ENCODE measurements at places on chromosomes 16 and 17.

- DNase-seq: no peak
These were observed 2.7 kb upstream of the SPAG7 start for GRCh38 chr17:4970273-4970672.

DNA sequence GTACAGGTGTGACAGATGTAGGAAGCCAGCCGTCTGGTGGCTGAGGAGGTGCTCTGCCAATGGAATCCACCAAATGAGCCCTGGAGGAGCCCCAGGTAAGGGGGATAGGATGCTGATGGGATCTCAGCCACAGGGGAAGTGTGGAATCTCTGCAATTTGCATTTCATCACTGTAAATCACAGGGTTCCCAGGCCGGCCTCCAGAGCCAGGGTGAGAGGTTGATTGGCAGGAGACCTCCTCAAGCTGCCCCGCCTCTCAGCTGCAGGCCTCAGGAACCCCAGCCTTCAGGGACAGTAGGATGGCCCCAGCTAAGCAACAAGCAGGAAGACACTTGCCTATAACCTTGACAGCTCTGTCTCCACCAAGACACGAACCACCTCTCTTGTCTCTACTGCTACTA is 39.4 kb downstream of the RTN4RL1 start:
- no peak for DNase-seq

- DNase-seq: no peak
These were observed at the start of gene BICDL2 for GRCh38 chr16:3036726-3037315. Gene BICDL2 (minus strand): TSS chr16:3036944. CDS start chr16:3035496, 1,448 bp downstream.

DNA sequence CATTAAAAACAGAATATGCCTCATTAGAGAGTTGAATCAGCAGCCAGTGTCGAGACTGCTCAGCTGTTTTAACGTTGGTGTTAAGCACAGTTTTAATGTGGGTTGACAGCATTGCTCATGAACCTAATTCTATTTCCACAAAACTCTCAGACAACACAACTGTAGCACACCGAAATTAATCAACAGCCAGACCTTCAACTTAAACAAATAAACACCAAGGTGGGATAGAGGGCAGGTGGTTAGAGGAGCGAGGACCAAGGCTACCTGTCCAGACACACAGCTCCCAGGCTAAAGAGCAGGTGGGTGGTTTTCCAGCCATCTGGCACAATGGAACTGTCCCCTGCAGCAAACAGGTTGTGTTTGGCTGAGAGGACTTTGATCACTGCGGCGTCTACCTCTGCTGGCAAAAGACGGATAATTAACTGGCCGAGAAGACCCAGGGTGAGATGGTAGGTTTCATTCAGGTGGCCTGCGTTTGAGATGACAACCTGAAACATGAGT is 69.6 kb upstream of the ATP2A3 start:
- no peak for DNase-seq

DNA sequence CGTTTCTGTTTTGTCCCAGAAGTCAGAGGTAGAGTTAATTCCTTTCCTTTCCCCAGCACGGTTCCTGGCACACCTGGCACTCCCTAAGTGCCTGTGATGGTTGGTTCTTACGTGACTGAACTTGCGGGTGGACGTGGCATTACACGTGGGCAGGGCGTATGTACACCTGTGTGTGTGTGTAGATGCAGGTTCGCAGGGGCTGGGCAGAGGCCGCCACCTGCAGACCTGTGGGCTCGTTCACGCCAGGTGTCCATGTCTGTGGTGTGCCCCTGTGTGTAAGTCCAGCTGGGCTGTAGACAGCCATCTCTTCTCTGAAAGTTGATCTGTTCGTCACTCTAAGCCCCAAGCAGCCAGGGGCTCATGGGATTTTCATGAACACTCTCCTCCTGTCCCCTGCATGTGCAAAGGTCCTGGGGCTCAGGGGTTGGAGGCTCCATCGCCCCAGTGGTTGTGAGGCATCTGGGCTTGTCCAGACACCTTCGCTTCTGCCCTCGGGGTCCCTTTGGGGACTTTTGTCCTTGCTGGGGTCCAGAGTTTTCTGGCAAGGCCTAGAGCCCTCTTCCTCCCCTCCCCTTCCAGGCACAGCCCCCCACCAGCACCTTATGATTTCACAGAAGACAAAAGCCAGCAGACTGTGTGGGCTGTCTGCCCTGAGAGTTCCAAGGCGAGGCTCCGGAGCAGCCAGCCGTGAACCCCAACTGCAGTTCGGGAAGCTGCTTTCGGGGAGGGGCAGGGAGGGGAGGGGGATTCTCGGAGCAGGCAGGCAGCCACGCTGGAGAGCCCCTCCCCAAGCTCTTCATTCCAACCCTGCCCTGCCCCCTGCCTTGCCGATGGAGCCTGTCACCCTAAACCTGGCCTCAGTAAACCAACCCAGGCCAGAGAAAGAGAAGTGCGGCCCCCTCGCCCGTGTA is 5.4 kb upstream of the FSCN2 start:
- DNase-seq: no peak

DNA sequence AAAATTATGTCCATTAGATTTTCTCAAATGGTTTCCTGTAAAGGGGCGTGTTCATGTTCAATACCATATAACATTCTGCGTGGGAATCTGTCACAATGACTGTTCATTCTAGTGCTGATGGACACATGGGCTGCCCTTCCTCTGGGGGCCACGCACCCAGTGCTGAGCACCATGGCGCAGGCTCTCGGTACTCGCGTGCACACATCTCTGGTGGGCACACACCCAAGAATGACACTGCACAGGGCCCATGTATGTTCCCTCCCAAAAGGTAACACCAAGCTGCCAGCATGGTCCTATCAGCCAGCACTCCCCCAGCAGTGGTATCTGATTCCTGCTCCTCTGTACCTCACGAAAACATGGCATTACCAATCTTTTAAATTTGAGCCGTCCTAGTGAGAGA is 13.7 kb downstream of the B9D1 start:
- DNase-seq: no peak

- DNase-seq: no peak
These were observed 23.6 kb downstream of the CIBAR2 start for GRCh38 chr16:85088570-85089199.

DNA sequence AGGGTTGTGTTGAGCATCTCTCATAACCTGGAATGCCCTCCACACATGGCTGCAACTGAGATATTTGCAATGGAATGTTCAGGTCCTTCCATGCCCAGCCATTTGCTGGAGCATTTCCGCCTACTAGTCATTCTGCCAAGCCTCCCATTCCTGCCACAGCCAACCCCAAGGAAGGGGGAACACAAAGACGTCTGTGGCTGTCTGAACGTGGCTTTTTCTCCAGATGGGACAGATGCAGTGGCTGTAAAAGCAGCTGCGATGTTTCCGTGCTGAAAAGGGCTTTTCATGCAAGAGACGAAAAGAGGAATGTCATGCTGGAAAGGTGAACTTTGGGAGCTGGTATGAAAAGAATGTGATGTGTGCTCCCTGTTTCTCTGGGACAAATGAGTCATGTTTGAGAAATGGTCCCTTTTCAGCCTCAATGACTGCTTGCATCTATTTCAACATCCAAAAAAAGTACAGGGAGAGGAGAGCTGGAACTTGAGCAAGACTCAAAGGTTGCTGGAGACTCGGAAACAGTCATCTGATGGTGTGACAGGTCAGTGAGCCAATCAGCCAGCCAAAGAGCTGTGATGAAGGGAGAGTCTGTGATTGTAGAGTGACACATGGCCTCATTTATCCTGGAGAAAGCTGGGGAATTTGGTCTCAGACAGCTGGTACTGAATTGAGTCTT is 208.9 kb downstream of the SHISA9 start:
- DNase-seq: no peak

- no peak for DNase-seq
These were observed 25.3 kb downstream of the KLHDC4 start for GRCh38 chr16:87740441-87740840.

DNA sequence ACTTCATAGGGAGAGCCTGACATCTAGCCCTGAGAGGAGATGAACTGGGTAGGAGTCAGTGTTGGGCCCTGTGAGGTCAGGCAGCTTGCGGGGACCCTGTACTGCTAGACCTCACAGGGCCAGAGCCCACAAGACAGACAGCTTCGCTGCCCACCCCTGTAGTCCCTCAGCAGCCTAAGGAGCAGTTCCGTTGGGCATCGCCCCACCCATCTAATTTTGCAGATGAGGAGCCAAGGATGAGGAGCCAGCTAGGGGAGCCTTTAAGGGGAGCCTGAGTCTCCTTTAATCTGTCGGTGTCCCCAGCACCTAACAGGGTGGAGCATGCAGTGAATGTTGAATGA is 755 bp upstream of the TUFM start:
- no peak for DNase-seq

- DNase-seq: no peak
These were observed 1.8 kb downstream of the KIAA0513 start for GRCh38 chr16:85029408-85029784.

DNA sequence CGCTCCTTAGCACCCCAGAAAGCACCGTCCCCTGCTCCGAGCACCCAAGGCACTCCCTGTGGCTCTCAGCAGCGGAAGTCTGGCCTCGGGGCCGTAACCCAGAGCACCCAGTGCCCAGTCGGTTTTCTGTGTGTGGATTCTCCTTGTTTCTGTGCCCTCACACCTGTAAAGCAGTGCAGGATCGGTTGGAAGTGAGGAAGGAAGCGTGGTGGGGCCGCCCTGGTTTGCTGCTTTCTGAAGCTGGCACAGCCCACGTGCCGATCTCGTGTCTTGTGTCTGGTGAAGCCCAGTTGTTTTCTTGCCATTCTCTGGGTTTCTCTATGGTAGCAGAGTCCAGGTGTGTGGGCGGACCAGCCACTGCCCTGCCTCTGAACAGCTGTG is 3.7 kb downstream of the ACSF3 start:
- DNase-seq: peak; percentile 60

GRCh38 chr17:63571632-63572310 is 21.5 kb downstream of the DCAF7 start:
- no peak for DNase-seq

- DNase-seq: no peak
These were observed 16.6 kb upstream of the VWA3A start for GRCh38 chr16:22075776-22076175.

- DNase-seq: no peak
These were observed 48.5 kb upstream of the HS3ST3A1 start for GRCh38 chr17:13650096-13650675.

DNA sequence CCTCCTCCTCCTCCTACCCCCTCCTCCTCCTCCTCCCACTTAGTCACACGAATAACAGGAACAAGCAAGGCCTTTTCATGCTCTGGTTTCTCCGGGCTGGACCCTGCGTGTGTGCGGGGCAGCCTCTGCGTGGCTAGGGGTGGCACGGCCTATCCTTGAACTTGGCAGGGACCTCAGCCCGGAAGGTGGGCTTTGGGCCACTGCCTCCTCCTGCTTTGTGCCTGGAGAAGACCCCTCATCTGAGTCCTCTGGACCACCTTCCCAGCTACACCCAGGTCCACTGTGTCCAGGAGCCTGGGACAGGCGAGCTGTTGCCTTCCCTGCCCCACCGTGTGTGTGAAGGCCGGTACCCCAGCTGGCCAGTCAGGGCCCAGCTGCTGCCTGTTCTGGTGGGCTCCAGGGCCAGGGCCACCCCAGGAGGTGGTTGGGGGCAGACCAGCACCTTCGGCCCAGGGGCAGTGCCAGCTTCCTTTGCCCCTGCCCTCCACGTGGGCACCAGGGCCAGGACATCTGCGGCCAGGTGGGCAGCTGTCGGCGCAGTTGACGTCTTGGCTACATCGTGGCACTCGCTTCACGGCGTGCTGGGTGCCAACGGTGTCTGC is 35.4 kb downstream of the GINS2 start:
- no peak for DNase-seq

- no peak for DNase-seq
These were observed 129.9 kb downstream of the RAP1GAP2 start for GRCh38 chr17:2926019-2926650.

GRCh38 chr16:27235055-27235937 is 32.0 kb downstream of the KDM8 start:
- peak; percentile 76 for DNase-seq

DNA sequence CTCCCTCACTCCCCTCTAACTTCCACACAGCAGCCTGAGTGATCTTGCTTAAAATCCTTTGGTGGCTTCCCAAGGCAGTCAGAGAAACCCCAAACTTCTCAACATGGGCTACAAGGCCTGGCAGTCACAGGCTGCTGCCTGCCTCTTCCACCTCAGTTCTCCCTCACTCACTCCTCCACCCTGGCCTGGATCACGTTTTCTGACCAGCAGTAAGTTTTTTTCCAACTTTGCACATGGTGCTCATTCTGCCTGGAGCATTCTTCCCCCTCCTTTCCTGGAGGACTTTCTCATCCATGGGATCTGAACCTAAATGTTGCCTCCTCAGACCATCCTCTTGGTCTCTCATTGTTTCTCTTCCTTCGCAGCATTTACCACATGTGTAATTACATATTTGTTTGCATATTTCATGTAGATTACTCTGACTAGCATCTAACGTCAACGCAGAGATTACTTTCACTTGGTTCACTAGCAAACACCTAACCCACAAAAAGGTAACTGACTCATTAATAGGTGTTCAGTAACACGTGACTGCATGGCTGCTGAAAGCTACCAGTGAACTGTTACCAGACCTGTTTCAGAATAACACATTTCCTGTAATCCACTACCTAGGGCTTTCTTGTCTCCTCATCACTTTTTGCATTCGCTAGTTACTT is 17.1 kb downstream of the GNA13 start:
- no peak for DNase-seq

DNA sequence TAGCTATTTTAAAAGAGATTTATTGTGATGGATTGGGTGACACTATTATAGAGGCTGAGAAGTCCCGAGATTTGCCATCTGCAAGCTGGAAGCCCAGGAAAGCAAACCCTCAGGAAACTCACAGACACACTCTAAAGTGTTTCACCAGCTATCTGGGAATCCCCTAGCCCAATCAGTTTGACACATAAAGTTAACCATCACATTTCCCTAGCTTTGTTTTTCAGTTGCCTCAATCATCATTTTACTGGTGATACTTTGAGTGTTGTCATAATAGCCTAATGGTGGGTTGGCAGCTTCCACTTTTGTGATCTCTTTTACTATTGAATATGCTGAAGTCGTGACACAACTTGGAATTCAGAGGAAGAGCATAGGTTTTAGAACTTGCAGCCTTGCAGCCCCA is 1.8 kb downstream of the SGF29 start:
- no peak for DNase-seq

- no peak for DNase-seq
These were observed 480 bp downstream of the TXNL4B start for GRCh38 chr16:72092832-72093447.

DNA sequence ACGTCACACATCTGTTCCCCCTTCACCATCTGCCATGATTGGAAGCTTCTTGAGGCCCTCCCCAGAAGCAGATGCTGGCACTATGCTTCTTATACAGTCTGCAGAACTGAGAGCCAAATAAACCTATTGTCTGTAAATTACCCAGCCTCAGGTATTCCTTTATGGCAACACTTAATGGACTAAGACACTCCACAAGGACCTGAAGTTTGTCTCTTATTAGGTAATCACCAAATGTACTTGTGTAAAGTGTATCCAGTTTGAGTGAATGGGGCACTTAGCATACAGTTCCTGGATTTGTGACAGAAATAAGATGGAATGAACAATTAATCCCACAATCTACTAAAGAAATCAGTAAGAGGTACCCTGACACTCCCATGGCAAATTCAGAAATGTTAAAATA is 105.3 kb downstream of the SLC39A11 start:
- DNase-seq: no peak

Measured in thymus (tissue), 14 donors.